CD4-positive, alpha-beta T cell treated with Interleukin-12 subunit alpha and Interleukin-12 subunit beta, for 1 hour (primary cell): ENCODE measurements at places on chromosomes 4 and X.

GRCh38 chrX:12304261-12304660, 166.0 kb downstream of the FRMPD4 start:
- no peak for DNase-seq

- DNase-seq, result no peak
Observed at GRCh38 chr4:8326206-8326605, 56.7 kb downstream of the HTRA3 start.

- DNase-seq, result no peak
Observed at GRCh38 chr4:179596621-179597020, 2154.4 kb upstream of the AGA start.

- no peak for DNase-seq
Observed at GRCh38 chrX:129071390-129071789, 451.9 kb downstream of the SMARCA1 start.

DNA sequence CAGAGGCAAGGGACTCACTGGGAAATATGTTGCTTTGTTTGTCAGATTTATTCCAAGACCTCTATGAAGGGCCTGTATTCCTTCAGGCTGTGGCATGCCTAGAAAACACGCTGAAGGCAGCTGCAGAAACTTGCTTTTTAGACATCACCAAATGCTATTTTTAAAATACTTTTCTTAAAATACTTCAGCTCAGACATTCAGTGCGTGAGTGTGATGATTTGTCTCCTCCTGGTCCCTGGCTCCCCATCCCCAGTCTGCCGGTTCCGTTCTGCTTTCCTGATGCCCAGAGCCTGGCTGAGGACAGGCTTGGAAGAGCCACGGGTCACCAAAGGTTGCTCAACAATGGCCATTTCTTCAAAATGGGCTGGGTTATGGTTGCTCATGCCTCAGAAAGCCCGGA, 55.0 kb downstream of the PSAPL1 start:
- DNase-seq, result no peak

- DNase-seq, result no peak
Observed at GRCh38 chr4:143626134-143626911, 74.2 kb downstream of the FREM3 start.

GRCh38 chr4:6123976-6124375, 76.4 kb downstream of the JAKMIP1 start:
- DNase-seq, result no peak

DNA sequence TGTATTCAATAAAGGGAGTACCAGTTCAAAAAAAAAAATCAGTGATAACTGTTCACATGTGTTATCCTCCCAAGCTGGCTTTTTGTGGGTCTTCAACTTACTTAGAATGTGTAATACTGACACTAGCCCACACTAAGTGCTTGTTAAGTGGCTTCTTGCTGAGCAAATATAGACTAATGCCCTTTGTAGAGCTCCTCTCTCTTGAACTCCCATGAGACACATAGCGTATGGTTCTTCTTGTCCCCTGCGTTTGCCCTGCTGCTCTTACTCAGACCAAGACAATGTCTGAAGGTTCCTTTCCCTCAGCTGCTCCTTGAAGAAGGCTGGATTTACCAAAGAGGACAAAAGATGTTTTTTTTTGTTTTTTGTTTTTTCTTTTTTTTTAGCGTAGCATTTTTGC, 110.9 kb downstream of the FRAS1 start:
- DNase-seq, result no peak

GRCh38 chrX:68894513-68895340, 65.9 kb downstream of the EFNB1 start:
- no peak for DNase-seq

GRCh38 chr4:16865897-16866283, 32.6 kb downstream of the LDB2 start:
- DNase-seq, result no peak

DNA sequence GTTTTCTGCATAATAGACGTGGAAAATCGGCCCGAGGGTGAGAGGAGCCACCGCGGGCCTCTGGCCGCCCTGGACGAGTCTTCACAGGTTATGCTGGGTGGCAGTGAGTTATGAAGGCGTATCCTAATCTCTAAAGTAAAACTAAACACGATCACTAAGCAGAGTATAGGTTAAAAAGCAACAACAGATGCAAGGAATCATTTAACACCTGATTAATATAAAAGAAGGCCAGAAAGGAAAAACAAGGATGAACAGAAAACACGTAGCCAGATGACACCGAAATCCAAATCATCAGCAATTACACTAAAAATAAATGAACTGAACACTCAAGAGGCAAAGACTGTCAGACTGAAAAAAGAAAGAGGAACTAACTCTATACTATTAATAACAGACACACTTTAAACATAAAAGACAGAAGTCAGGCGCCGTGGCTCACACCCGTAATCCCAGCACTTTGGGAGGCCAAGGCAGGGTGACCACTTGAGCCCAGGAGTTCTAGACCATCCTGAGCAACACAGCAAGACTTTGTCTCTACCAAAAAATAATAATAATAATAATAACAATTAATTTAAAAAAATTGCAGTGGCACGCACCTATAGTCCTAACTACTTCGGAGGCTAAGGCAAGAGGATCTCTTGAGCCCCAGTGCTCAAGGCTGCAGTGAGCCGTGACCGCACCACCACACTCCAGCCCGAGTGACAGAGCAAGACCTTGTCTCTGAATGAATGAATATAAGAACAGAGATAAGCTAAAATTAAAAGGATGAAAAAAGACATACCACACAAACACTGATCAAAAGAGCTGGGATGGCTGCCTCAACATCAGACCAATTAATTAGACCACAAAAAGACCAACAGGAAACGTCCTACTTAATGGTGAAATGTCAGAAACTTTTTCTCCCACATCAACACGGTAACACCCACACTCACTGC, 30.0 kb downstream of the CTBP1 start:
- DNase-seq, result no peak

DNA sequence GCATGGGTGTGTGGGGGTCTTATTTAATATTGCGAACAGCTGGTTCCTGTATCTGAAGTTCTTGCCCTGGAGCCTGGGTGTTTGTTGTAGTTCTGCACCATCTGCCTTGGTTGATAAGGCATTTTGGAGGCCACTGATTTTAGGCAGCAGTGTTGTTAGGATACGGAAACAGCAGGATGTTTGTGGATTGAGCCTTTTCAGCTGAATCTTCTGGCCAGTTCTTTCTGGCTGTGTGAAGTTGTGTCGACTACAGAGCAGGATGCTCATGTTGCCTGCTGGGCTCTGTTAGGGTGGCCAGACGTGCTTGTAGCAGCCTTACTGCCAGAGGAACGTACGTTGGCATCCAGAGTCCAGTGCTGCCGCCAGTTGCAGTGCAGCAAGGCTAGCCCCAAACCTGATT, 134.2 kb downstream of the PTTG2 start:
- no peak for DNase-seq

DNA sequence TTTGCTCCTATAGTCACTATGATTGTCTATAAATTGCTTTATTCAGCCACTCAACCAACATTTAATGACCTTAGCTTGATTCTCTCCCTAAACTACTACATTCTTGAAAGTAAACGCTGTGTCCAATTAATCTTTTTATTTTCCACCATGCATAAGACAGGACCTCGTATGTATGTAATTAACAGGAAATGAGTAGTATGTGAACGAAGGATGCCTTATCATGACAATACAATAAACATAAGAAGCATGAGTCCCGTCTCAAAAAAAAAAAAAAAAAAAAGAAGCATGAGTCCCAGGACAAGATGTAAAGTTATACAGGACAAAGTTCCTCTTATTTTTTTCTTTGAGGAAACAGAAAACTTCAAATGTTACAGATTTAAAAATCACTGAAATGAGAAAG, 92.5 kb downstream of the PPP3CA start:
- no peak for DNase-seq

DNA sequence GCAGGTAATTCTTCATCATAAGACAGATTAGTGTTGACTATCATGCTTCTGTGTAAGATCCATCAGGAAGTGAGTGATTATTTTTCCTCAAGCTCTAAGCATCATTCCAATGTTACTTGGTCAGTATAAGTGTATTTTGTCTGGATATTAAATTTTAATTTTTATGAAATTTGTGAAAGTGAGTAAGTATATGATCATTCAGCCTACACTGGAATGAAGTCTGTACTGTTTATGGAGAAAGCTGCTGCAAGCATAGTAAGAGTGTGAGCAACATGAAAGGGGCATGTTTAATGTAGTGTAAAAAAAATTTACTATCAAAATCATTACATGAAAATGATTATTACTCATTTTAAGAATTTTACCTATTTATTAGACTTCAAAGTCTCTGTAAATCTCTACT, 84.8 kb downstream of the IL15 start:
- DNase-seq, result no peak

- no peak for DNase-seq
Observed at GRCh38 chrX:56746996-56747395, 18.0 kb downstream of the NBDY start.

GRCh38 chr4:168853770-168854169, 156.3 kb downstream of the CBR4 start:
- no peak for DNase-seq

DNA sequence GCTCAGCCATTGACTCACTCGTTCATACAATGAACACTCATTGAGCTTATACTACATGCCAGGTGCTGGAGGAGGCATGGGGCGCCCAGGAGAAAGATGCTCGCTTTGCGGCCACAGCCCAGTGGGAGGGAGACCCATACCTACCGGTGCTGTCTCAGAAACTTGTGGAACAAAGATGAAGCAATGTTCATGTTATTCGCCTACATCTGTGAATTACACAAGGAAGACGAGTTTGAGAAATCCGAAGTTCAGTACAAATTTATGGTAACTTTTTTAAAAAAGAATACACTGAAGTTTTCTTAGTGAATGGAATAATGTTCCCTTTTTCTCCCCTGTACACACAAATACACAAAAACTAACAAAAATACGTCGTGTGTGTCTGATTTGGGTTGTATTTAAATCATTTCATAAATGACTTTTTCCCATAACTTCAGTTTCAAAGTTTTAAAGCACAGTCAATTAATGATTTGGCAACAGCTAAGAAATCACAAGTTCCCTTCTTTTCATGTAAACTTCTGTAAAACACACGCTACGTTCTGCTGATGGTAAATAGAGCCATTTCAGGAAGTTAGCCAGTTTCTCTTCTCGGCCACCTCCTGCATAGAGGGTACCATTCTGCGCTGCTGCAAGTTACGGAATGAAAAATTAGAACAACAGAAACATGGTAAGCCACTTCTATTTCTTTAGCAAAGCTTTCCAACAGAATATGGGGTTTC, at the start of gene TLR8:
TSS of gene TLR8 (plus strand) at position 575 of the 716 bp plus-strand sequence. CDS start at position 662, 87 bp downstream.
- no peak for DNase-seq

DNA sequence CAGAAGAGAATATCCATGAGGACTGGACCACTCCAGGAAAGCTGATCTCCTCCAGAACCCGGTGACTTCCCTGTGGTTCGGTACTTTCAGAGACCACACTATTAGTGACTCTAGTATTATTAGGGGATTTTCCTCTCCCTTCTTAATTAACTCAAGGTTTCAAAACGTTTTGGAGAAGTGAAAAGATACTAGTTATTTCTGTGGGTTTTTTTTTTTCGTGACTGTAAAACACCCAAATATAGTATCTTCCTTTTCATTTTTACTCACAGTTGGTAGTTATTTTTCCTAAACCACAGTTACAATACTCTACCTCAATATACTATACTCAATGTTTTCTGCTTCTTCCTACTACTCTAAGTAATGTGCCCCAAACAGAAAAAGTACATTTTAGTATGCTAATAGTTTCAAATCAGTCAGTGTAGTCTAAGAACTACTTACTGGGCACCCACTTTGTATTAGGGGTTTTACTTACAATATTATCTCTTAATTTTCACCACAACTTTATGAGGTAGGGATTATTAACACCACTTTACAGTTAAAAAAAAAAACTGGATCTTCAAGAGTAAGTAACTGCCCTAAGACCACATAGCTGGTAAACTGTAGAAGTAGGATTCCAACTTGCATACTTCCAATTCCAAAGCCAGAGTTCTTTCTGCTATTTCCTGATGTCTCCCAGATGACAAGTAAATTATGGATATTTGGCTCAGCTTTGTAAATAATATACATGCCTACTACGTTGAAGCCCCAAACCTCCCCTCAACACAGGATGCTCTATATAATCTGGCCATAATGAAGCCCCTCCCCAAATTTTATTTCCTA, 45.0 kb downstream of the SLC9A7 start:
- no peak for DNase-seq

GRCh38 chrX:17078031-17078720, 131.7 kb downstream of the REPS2 start:
- no peak for DNase-seq

GRCh38 chrX:106875151-106875550, 28.0 kb downstream of the RIPPLY1 start:
- DNase-seq, result no peak

DNA sequence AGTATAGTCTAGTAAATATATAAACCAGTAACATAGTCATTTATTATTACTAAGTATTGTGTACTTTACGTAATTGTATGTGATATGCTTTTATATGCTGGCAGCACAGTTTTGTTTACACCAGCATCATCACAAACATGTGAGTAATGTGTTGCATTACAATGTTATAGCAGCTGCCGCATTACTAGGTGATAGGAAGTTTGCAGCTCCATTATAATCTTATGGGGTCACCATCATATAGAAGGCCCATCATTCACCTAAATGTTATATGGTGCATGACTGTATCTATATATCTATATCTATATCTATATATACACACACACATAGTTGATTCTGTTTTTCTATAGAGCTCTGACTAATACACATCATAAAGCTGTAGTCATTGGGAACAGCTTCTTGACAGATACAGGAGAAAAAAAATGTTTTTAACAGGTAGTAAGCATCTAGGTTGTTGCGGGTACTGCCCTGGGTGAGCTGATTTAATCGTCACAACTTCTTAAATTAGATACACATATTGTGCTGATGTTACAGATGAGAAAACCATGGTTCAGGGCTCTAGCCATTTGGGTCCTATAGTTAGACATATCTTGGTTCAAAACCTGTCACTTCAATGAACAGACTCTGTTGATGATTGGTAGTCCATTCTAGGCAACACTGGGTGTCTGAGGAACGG, 77.9 kb downstream of the CLNK start:
- DNase-seq, result no peak

GRCh38 chrX:12844319-12844718, 22.6 kb upstream of the TLR7 start:
- DNase-seq, result no peak

- no peak for DNase-seq
Observed at GRCh38 chrX:73213734-73214425, 771 bp downstream of the NAP1L2 start.

GRCh38 chr4:124019749-124020549, 623.4 kb downstream of the SPRY1 start:
- no peak for DNase-seq
